Omental fat pad (tissue), 4 donors: ENCODE measurements at places on chromosomes 7 and 10. TPM values are rescaled to one million over a fixed set of nuclear protein-coding genes. Genes with fewer than 3 reads are reported as not detected.

TMEM26 gene
- total RNA-seq: 2.0 TPM

DNAH11 gene
- 0.37 TPM for total RNA-seq

CRYGN gene
- total RNA-seq: not detected

CNPY1 gene
- total RNA-seq: not detected

OR2A42 gene
- total RNA-seq: 1.0 TPM

RPP38 gene
- total RNA-seq: 13.9 TPM

KCP gene
- 0.88 TPM for total RNA-seq

GPR146 gene
- 37.3 TPM for total RNA-seq

OR2A1 gene
- total RNA-seq: 0.09 TPM

PRKAR2B gene
- total RNA-seq: 97.3 TPM

CADPS2 gene
- total RNA-seq: 16.8 TPM

FAM25A gene
- total RNA-seq: not detected

IL6 gene
- 381 TPM for total RNA-seq

- DNase-seq: no peak
Measured at GRCh38 chr7:39637963-39638485, 14.7 kb downstream of the RALA start.

- DNase-seq: no peak
Measured at GRCh38 chr10:3995302-3996210, 210.5 kb upstream of the KLF6 start.

GRCh38 chr10:102621443-102622325 lies 22.6 kb upstream of the TRIM8 start:
- no peak for DNase-seq

- DNase-seq: no peak
Measured at GRCh38 chr10:101131962-101132635, 999 bp downstream of the TLX1 start.

- DNase-seq: no peak
Measured at GRCh38 chr7:4833691-4834600, 27.9 kb downstream of the PAPOLB start.

GRCh38 chr7:55177589-55178261 lies 158.9 kb downstream of the EGFR start:
- no peak for DNase-seq

GRCh38 chr10:73907841-73908517 lies 3.0 kb upstream of the PLAU start:
- no peak for DNase-seq

DNA sequence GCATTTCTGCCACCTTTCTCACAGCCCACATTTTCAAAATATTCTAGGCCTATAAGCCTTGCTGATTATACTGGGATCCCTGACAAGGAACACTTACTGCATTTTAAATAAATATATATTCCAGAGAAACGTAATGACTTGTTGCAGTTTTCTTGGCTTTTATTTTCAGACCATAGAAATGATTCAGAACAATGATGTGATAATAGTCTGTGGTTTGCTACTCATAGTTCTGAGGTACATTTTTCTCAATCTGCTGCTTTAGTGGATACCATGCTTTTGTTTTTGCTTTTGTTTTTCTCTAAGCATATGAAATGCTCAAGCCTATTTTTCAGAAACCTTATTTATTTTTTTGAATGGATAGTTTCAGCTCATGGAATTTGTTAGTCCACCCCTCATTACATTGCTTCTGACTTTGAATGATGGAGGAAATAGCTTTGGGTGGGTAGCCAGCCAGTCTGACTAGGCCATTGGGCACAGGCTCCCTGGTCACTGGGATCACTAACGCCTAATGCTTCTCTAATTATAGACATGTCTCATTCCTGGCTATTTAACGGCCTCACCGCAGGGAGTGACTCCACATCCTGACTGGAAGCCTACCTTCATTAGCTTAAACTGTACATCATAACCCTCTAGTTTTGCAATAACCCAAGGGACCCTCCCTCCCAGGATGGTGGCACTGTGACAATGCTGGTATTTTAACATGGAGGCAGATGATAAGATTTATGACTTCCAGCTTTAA lies 66.1 kb downstream of the MBL2 start:
- no peak for DNase-seq

DNA sequence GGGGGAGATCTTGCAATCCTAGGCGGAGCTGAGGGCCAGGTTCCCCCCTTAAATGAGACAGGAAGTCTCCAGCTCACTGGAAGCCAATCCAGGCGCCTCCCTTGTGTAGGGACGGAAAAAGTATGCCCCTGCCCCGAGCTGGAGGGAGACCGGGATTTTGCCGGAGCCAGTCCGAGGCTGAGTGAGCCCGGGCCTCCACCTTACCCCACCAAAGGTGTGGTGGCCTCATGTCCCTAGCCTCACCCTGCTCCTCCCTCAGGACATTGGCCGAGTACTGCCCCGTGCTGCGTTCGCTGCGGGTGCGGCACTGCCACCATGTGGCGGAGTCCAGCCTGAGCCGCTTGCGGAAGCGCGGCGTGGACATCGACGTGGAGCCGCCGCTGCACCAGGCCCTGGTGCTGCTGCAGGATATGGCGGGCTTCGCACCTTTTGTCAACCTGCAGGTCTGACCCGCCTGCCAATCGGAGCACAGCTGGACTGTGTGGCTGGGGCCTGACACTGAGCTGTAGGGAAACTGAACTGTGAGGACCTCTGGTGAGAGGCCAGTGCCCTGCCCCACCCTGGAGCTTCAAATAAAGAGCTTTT lies 2.0 kb downstream of the FBXL15 start:
- no peak for DNase-seq

- no peak for DNase-seq
Measured at GRCh38 chr7:26378016-26378415, 86.4 kb downstream of the SNX10 start.

DNA sequence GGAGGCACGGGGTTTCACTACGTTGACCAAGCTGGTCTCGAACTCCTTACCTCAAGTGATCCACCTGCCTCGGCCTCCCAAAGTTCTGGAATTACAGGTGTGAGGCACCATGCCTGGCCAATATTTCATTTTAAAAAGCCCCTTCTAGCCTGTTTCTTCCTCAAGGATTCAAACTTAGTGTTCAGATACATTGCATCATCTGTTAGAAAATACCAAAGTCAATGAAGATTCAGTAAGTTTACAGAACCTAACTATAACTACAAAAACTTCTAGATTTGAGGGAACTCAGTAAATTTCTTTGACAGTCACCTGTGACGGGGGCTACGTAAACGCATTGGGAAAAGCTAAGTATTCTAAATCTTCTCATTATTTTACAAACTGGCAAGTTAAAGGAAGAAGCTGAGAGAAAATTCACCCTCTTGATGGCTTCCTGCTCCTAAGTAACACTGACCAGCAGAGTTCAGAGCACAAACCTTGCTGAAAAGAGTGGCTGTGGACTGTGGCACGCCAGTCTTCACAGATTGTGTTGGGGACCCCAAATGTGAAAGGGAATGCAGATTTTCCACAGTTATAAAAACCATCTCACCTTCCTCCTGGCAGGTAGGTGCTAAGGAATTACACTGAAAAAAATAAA lies 162.2 kb downstream of the PKD1L1 start:
- no peak for DNase-seq

DNA sequence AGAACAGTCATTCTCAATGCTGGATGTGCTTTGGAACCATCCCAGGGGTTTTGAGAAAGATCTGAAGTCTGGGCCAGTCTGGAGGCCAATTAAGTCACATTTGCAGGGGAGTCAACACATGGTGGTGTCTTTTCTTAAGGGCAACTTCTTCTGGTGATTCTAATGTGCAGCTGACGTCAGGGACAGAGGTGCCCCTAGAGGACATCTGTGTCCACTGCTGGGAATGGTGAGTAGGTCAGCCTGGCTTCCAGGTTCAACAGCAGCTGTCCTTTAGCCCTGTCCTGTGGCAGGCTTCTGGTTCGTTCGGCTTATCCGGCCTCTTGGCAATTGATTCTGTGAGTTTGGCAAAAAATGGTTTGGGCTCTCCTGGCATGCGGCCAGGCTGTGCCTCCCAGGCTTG lies 269.7 kb upstream of the HABP2 start:
- no peak for DNase-seq

GRCh38 chr10:12512332-12513002 lies 163.1 kb downstream of the CAMK1D start:
- DNase-seq: no peak

- no peak for DNase-seq
Measured at GRCh38 chr10:47361293-47361692, 13.1 kb downstream of the RBP3 start.

DNA sequence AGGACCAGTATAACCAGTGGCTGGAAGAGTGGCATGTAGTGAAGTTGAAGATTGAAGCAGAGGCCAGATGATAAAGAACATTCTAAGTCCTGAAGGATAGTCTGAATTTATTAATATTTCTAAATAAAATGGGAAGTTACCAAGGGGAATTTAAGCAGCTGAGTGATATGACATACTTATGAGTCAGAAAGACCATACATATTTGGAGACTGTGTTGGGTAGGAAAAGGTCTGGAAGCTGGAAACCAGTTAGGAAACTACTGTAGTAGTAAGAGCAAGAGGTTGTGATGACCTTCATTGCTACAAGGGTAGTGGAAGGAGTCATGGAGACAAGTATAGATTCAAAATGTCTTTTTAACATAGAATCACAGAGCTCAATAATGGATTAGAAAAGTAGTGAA lies 752.3 kb downstream of the SUGCT start:
- no peak for DNase-seq

GRCh38 chr10:79107736-79108264 lies 39.0 kb downstream of the ZMIZ1 start:
- DNase-seq: no peak

- no peak for DNase-seq
Measured at GRCh38 chr7:42642699-42643098, 269.2 kb downstream of the C7orf25 start.

DNA sequence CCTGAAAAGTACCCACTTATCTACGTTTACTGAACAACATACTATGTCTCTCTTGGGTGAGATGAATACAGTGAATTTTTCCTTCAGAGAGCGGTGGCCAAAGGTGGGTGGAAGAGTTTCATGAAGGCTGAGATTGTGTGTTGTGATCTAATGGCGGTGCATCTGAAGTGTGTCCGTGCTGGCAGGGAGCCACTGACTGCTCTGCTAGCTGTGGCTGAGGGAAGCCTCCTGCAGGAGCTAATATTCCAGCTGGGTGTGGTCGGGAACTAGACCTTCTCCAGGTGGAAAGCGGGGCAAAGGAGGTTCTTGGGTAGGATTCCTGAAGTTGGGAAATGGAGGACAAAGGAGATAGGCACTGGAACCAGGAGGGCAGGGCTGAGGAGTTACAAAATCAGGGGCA lies 69.2 kb upstream of the GRB10 start:
- DNase-seq: no peak

GRCh38 chr7:18903695-18904094 lies 213.7 kb downstream of the TWIST1 start:
- DNase-seq: no peak

DNA sequence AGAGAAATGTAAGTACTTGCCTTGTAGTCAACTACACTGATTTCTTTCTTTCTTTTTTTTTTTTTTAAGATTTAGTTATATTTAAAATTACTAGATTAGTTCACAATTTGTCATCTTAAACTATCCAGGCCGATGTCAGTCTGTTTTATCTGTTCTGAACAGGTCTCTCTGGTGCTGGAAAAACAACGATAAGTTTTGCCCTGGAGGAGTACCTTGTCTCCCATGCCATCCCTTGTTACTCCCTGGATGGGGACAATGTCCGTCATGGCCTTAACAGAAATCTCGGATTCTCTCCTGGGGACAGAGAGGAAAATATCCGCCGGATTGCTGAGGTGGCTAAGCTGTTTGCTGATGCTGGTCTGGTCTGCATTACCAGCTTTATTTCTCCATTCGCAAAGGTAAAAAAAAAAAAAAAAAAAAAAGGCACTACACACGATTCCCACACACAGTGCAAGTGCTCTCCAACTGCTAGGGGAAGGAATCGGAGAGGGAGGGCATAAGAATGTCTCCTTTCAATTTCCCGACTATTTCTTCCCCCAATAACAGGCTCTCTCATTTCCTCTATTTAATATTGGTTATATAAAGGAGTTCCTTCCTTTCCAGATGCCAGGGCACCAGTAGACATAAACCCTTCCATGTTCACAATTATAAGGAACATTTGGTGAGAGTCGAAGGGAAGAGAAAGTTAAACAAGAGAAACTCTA lies 53.4 kb downstream of the PAPSS2 start:
- DNase-seq: no peak

GRCh38 chr7:107506674-107507339 lies 37.0 kb downstream of the GPR22 start:
- DNase-seq: no peak

DNA sequence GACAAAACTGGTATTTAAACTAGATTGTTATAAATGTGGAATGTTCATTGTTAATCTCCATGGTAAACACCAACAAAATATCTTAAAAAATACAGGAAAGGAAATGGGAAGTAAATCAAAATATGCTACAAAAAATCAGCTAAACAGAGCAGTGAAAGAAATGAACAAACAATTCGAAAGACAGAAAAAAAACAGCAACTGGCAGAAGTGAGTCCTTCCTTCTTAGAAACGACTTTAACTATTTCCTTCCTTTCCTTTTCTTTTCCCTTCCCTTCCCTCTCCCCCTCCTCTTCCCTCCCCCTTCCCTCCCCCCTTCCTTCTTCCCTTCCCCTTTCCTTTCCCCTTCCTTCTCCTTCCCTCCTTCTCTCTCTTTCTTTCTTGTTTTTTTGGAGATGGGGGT lies 12.8 kb downstream of the ZNF248 start:
- DNase-seq: no peak

GRCh38 chr10:132064771-132065437 lies 842 bp upstream of the JAKMIP3 start:
- DNase-seq: no peak

DNA sequence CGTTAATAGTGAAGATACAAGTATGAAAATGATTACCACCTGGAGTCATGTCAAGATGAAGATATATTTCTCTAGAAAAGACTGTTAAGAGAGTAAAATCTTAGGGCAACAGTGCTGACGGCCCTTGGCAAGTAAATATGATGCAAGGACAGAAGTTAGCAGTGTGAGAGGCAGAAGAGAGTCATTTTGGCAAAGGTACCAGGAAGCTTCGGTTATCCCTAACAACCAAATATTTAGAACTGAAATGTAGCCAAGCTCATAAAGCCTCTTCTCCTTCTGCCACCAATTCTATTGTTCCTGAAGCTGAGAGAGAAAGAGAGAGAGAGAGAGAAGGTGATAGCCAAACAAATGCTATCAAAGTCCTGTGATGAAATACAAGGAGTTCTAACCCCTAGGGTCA lies 109.6 kb downstream of the MACC1 start:
- DNase-seq: no peak

- no peak for DNase-seq
Measured at GRCh38 chr7:131502810-131503508, 53.5 kb downstream of the PODXL start.

DNA sequence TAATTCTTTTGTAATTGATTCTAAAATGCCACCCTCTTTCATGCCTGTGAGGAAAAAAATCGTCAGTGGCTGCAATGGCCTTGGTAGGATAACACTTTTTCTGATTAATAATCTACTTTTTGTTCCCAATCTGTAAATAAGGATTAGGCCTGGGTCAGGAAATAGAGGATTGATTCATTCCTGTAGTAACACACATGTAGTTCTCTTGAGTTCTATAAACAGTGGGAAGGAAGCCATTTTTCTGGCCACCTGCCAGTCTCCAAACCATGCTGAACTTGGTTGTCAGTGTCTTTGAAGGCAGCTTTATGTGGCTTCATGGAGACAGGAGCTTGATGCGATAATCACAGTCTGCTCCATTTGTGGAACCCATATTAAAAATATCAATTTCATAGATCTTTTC lies 169.3 kb upstream of the NFE2L3 start:
- DNase-seq: no peak
